Fibroblast of skin of abdomen (primary cell): ENCODE measurements at places on chromosomes 3 and 15.

DNA sequence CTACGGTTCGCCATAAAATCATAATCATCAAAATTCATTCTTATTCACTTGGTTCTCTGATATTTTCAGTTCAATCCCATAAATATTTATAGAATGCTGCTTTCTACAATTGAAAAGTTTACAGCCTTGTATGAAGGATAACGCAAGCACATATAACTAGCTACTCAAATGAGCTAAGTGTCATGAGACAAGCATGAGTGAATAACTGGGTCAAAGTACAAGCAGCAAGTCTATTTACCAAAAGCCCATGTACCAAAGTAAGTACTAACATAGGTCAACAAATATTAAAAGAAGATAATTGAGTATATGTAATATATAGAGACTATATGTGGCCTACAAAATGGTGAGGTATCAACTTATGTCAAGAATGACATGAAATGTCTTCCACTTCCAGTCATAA, 596.6 kb downstream of the GBE1 start:
- no peak for DNase-seq

GRCh38 chr15:92492551-92493115, 99.0 kb downstream of the ST8SIA2 start:
- peak; percentile 83 for DNase-seq

DNA sequence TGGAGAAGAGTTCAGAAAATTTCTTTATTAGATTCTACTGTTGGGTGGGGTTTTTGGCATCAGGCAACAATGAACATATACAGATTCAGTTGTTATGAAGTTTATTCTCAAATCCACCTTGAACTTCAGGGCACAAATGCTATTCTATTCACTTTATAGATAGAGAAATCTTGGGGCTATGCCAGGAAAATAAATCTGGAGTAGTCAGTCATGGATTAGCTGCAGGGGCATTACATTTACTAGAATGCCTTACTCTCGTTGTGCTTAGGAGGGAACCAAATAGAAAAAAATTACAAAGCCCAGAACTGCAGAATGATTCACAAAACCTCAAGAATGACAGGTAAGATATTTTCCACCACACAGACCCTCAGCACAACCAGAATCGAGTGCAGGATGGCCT, 216.7 kb downstream of the CDIN1 start:
- no peak for DNase-seq

DNA sequence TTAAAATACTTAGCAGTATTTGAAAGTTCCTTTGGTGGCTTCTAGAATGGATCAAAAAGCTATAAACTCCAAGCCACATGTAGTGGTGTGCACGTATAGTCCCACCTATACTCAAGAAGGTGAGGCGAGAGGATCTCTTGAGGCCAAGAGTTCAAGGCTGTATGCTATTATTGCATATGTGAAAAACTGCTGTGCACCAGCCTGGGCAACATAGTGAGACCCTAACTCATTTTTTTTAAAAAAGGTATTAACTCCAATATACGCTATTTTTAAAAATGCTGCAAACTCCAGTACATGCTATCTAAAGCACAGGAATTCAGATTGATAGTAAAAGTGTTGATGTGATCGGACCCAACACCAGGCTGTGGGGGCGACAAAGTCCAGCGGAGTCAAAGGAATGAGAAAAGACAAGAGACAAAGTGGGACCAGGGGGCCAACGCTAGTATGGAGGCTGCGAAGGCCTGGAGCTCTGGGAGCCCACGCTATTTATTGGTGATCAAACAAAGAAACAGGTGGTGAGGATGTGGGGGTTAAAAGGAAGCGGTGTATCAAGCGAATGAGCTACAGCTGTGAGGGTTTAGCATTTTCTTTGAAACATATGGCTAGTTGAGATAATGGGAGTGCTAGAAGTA, 66.6 kb downstream of the ARIH1 start:
- DNase-seq: no peak

- peak; percentile 86 for DNase-seq
These were observed 1.4 kb upstream of the ROBO2 start for GRCh38 chr3:77038468-77038929.

- DNase-seq: no peak
These were observed 581 bp downstream of the IP6K1 start for GRCh38 chr3:49785565-49786356.

DNA sequence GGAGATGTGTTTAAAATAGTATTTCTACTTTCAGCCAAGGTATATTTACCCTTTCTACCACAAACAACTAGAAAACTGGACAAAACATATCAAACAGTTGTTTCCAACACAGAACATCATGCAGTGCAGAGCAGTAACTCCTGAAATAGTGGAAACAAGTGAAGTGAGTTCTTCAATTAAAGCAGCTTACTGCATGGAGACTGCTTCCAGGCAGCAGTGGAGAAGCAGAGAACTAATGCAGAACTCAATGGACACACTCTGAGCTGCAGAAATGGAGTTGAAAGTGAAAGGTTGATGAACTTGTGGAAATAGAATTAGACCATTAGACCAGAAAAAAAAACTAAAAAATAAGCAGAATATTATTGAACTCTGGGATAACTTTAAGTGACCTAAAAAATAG, 478.9 kb downstream of the CNTN6 start:
- DNase-seq: no peak

- DNase-seq: no peak
These were observed 344.2 kb upstream of the ROPN1 start for GRCh38 chr3:124336067-124336656.

GRCh38 chr3:158747417-158747816, 15.2 kb upstream of the RARRES1 start:
- no peak for DNase-seq
